ENCODE measurements at places on chromosomes 4 and X.

DNA sequence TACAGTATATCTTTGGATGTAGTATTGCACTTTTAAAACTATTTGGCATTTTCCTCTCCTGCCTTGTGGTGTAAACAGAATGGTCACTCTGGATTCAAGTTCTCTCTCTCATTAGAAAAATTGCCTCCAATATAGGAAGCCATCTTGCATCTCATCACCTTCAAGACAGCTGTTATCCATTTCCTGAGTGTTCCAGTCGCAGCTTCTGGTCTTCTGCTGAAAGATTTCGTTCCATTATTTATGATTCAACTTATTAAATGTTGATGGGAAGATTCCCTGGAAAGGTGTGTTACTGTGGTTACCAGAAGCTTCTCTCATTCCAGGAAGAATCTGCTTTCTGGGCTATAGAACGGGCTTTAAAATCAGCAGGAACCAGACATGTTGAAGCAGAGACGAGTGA, 568.3 kb upstream of the SLIT2 start:
- no peak for DNase-seq

DNA sequence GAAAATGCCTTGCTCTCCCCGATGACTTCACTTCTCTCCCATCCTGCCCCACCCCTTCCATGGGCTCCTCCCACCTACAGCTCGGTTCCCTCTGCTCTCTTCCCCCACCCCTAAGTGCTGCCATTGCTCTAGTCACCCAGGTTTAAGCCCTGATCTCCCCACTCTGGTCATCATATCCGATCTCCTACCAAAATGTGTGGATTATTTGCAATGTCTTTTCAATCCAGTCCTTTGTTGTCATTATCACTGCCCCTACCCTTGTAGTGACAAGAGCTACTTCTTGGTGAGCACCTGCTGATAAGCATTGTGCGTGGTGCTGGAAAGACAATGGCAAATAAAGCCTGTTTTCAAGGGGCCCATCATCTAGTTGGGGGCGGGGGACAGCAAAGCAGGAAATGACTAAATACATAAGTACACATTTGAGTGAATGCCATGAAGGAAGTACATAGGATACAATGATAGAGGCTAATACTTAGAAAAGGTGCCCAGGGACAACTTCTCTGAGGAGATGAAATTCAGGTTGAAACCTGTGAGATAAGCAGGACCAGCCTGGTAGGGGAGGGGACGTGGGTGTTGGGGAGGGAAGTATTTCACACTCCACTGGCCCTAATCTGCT, 63.8 kb downstream of the DLG3 start:
- DNase-seq: no peak

DNA sequence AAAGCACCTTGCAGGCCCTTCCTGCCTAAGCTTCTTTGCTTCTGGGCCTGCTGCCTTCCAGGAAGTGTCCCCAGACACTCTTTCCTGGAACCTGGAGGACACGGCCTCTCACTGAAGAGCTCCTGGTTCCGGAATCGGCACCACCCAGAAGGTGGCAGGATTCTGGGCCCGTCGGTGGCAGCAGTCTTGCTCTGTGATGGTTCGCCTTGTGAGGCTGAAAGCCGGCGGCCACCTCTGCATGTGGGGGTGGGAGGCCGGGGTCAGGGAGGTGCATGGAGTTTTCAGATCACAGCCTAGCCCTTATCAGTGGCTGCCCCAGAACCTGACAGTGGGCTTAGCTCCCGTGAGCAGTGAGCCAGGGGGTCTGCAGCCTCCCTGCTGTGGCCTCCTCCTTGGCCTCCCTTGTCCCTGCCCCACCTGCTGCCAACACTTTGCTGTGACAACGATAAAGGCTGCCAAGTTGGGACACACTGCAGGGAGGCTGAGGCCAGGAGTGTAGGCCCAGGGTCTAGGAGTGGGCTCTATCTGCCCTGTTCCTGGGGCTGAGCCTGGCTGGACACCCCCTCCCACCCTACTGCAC, 30.8 kb upstream of the GPR78 start:
- no peak for DNase-seq

- DNase-seq: no peak
Observed at GRCh38 chr4:150123796-150124677, 45.8 kb downstream of the DCLK2 start.

GRCh38 chrX:139304471-139304870, 226.1 kb upstream of the F9 start:
- no peak for DNase-seq

- no peak for DNase-seq
Observed at GRCh38 chr4:128924951-128925350, 115.5 kb downstream of the JADE1 start.

- DNase-seq: no peak
Observed at GRCh38 chr4:142687547-142688275, 158.4 kb downstream of the INPP4B start.

DNA sequence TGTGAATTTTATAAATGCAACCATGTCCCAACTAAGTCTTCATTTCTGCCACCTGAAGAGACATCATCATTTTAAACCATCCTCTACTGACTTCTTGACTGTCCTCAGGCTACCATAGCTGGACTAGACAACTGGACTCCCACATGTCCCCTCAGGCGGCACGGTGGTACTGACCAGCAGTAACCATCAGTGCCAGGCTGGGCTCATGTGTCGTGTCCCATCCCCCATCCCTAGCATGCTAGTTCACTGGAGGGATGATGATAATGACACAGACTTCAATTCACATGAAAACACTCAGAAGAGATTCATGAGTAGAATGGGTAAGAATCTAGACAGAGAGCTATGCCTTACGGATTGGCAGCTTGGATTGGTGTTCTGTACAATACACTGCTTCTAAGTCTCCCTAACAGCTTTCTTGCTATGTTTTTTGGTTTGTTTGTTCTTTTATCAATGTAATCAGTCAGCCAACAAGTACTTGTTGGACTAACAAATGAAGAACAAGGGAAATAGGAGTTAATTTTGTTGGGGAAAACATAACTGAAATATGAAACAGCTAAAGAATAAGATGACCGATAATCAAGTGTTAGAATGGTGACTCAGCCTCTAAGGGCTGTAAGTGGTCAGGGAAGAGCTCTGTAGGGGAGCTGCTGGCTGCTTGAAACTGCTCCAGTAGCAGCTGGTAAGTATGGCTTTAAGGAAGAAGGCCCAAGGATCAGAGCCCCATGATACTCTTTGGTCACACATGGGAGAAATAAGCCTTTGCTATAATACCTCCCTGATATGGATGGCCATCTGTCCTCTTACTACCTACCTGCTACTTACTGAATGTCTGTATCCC, 10.3 kb downstream of the ZDHHC9 start:
- no peak for DNase-seq

- DNase-seq: no peak
Observed at GRCh38 chrX:43589735-43590134, 66.4 kb upstream of the MAOA start.

DNA sequence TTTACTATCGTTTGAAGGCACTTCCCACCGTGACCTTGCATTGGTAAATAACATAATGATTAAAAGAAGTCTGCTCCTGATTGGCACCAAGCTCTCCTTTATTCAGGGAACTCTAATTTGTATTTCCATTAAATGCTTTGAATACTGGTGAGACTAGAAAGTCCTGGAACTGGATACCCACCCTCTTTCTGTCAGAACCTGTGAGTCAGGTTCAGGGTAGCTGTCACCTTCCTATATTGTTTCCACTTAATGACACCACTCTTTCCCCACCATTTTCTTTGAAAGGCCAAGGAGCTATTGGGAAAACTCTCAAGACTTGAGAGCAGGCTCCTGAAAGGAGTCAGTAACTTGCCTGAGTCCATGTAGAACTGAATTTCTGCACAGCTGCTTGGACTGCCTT, 55.9 kb upstream of the RASSF6 start:
- DNase-seq: no peak

DNA sequence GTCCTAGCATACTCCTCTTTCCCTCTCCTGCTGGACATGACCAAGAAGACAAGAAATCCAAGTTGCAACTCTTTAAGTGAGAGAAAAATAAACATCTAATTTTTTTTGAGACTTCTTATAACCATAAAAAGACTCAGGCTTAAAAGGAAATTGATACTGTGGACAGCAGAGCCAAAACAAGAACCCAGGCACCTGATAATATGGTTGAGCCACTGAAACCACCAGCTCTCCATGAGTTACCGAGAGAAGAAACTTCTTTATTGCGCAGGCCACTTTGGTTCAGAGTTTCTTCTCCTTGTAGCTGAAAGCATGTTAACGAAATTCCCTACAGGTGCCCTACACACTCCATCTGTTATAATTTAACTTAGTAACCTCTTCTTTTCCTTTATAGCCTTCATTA, 11.3 kb upstream of the SPCS3 start:
- DNase-seq: no peak

Data from activated CD4-positive, alpha-beta T cell treated with anti-CD3 and anti-CD28 coated beads, Interleukin-2, amount 50 U/mL, for 24 hours (primary cell).